ENCODE measurements at places on chromosomes 12 and 14. TPM values are rescaled to one million over a fixed set of nuclear protein-coding genes. Genes with fewer than 3 reads are reported as not detected.

SNX6 gene
- total RNA-seq = 71.3 TPM

ACOT6 gene
- total RNA-seq = not detected

ART4 gene
- total RNA-seq = not detected

PLXNC1 gene
- total RNA-seq = 4.9 TPM

CLEC6A gene
- total RNA-seq = not detected

ITGA5 gene
- 1.8 TPM for total RNA-seq

SCNN1A gene
- total RNA-seq = 0.74 TPM

PRH1 gene
- 33.3 TPM for total RNA-seq

CERS5 gene
- 125 TPM for total RNA-seq

Measured in glutamatergic neuron (in vitro differentiated cells).